ENCODE measurements at places on chromosomes 1 and 21. TPM values are rescaled to one million over a fixed set of nuclear protein-coding genes. Genes with fewer than 3 reads are reported as not detected.

DNA sequence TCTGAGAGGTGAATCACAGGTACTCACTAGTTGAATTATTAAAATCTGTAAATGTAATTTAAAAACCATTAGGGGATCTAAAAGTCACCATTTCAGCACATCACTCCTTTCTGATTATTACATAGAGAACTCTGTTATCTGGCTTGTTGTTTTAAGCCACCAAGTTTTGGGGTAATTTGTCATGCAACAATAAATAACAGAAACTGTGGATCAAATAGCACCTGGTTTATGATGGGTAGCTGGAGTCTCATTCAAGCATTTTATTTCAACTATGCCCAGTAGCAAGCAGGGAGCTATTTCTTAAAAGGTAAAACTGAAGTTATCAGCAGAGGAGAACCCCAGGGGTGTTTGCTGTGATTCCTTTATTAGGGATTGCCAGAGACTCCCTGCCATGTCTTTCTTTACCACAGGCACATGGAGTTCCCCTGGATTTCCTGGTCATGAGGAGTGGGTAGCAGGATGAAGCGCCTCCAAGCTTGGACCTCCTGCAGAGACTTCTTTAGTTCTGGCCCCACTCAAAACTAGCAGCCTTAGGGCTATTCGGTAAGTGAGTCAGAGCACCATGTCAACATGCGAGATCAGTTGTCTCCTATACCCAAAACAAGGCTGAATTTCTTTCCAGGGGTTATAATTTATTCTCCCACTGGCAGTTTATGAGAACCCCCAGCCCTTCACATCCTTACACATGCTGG, 179.2 kb downstream of the GIPC2 start:
- H3K27me3 ChIP-seq: peaks cover 3% of the 10 kb centered on the region
- H3K4me1 ChIP-seq: no peaks in the 10 kb centered on the region
- no peak for DNase-seq
- no peak overlapping the region for H3K4me3 ChIP-seq
- H3K27ac ChIP-seq: no peak overlapping the region

- no peak overlapping the region for H3K4me3 ChIP-seq
- H3K4me1 ChIP-seq: no peaks in the 10 kb centered on the region
- H3K27ac ChIP-seq: no peak overlapping the region
- H3K27me3 ChIP-seq: no peaks in the 10 kb centered on the region
- H3K36me3 ChIP-seq: no peaks in the 10 kb centered on the region
Observed at GRCh38 chr1:14474856-14475255, 123.6 kb upstream of the KAZN start.

DNA sequence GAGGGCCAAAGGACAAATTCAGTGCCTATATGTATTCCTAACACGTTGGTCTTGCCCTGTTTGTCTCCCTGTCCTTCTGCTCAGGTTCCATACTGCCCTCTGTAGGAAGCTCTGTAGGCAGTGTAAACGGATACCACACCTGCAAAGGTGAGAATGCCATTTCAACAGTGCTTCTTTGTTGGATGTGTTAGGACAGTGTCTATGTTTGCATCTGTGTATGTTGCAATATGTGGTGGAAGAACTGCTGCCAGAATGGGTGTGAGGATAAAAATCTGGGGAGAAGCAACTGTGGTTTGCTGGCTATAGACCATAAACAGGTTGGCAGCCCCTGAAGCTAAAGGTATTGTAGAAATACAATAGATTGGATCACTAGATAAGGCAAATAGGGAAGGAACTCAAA, 113.1 kb upstream of the BMP8A start:
- H3K4me1 ChIP-seq: peaks cover 24% of the 10 kb centered on the region
- peaks cover 8% of the 10 kb centered on the region for H3K36me3 ChIP-seq
- no peak for DNase-seq
- no peaks in the 10 kb centered on the region for H3K27me3 ChIP-seq

GRCh38 chr21:34333121-34333739, 30.6 kb upstream of the KCNE2 start:
- no peak overlapping the region for H3K4me3 ChIP-seq
- no peaks in the 10 kb centered on the region for H3K36me3 ChIP-seq
- DNase-seq: no peak
- peaks cover 2% of the 10 kb centered on the region for H3K27me3 ChIP-seq
- no peak overlapping the region for H3K27ac ChIP-seq
- peaks cover 10% of the 10 kb centered on the region for H3K4me1 ChIP-seq

- DNase-seq: no peak
- no peaks in the 10 kb centered on the region for H3K4me1 ChIP-seq
- H3K27ac ChIP-seq: no peak overlapping the region
- no peaks in the 10 kb centered on the region for H3K36me3 ChIP-seq
- no peak overlapping the region for H3K4me3 ChIP-seq
Observed at GRCh38 chr1:160474392-160475242, 48.4 kb downstream of the SLAMF6 start.

HORMAD1 gene
- total RNA-seq: not detected

NDC1 gene
- total RNA-seq: 29.2 TPM

PDC gene
- not detected for total RNA-seq

ZNF697 gene
- total RNA-seq: 14.1 TPM

ATAD3C gene
- not detected for total RNA-seq

LIX1L gene
- total RNA-seq: 55.6 TPM
